ENCODE measurements at places on chromosomes 5 and 9.

- DNase-seq: no peak
Observed at GRCh38 chr5:151628112-151628823, 37.1 kb upstream of the FAT2 start.

DNA sequence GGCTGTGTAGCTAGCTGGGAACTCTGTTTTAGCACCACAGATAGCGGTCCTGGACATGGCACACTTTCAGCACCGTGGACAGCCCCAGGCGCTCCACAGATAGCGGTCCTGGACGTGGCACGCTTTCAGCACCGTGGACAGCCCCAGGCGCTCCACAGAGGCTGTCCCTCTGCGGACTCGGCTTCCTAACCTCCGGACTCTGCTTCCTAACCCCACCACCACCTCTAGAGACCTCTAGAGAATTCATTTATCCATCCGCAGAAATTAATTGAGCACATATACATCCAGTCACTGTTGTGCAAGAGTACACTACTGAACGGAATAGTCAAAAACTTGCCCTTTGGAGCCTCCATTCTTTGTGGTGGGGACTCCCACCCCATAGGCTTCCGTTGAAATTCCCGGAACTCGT, 27.4 kb downstream of the UNC5A start:
- DNase-seq: peak; percentile 17

DNA sequence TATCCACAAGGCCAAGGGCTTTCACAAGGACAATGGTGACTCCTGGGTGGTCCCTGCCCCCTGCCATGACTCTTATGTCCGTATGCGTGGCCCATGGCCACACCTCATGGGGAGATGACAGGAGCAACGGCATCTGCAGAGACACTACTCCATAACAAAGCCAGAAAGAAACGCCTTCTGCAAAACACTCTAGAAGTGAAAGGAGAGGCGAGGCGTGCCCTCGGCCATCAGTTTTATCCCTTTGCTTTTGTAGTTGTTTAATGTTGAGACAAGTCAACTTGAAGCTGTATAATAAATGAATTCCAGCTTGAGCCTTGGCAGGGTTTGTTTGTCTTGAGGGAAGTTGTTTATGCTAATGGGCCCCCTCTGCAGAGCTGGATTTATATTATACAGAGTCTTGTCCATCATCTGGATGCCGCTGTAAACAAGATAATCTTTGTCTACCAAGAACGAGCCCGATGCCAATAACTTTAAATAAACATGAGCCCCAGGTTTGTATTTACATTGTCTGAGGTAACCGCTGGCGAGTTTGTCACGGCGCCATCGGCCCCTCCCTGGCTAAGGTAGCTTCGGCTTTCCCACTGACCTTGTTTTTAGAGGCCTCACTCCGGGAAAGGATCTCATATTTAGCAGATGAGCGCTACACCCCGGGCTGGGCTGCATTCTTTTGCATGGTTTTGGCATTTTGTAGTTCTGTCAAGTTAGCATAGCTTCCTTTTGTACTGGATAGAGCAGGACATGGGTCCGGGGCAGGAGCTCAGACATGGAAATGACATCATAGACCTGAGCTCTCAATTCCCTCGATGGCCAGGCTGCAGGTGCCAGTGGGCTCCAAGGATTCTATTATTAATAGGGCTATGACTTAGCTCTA, 165.3 kb downstream of the ERCC6L2 start:
- no peak for DNase-seq

GRCh38 chr5:135393691-135394090, 5.3 kb downstream of the MACROH2A1 start:
- no peak for DNase-seq

DNA sequence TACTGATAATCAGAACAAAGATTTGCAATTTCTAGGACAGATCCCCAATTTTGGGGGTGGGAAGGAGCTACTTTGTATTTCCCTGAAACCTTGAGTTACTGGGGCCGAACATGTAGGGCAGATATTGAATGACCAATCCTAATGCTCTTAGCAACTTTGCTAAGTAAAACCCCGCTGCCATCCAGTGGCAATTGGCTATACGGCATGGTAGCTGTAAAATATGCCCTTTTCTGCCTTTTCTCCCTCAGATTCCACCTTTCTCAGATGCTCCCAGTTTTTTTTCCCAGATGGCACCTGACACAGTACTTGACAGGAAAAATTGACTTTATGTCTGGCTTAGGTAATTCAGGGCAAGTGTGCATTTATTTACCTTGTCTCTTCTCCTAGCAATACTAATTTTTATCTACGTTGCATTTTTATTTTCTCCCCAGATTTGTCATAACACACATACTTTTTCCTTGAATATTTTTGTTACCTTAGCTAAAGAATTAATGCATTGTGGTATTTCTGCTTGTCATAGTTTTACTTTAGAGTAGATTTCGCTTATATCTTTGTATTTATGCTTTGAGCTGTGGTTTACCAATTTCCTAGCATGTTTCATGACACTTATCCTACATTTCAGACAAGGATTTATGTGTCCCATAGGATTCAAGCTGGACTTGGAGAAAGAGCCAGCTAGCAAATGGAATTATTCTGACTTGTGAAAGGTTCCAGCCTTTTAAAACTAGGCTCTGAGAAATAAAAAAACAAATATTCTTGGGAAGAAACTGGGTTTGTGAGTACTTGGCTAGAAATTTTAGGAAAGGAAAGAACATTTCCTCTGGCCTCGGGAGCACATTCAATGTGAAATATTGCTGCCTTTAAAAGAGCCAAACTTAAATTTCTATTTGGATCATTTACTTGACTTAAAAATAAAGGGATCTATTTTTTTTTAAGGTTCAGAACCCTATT, 37.4 kb downstream of the PIK3R1 start:
- DNase-seq: no peak

All from activated CD8-positive, alpha-beta memory T cell treated with anti-CD3 and anti-CD28 coated beads for 1 hour (primary cell).